ENCODE measurements at places on chromosomes 6 and 20. TPM values are rescaled to one million over a fixed set of nuclear protein-coding genes. Genes with fewer than 3 reads are reported as not detected.
A peak's percentile ranks its signal among the peaks of the same experiment; 100 is the strongest.

DNA sequence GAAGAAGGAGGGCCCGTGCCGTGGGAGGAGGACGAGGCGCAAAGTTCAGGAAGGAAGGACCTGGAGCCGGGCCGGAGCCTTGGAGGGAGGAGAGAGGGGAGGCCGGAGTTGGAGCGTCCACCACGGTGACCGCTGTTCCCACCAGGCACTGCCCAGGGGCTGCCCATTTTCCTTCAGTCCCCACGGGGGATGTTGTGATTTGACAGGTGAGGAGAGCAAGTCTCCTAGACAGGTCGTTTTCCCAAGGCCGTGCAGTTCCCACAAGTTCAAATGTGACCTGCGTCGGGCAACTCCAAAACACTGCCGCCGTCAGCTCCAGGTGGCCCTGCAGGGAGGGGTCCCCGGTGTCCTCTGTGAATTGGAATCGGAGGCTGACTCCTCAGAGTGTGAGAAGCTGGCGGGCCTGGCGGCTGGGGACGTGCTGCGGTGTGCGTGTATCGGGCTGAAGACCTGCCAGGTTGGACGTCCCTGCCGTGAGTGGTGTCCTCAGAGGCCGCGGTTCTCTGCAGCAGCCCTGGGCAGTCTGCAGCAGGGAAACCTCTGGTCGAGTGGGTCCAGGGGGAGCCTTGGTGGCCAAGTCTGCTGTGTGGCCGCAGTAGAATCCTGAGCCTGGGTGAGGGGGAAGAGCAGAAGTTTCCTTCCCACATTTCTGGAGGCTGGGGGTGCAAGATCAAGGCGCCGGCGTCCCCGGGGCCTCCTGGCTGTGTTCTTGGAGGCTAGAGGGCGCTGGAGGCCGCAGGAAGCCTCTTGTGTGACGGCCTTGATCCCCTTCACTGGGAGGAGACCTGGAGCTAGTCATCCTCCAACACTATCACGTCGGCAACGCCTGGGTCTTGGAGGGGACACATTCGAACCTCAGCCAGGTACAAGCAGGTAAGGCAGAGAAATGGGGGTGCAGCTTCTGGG lies 115.1 kb upstream of the FRMD1 start:
- DNase-seq = no peak

MAK gene
- under 0.01 TPM for total RNA-seq

- peak; percentile 80 for DNase-seq
Measured at GRCh38 chr6:53796791-53797190, 2.0 kb downstream of the LRRC1 start.

- no peak for DNase-seq
Measured at GRCh38 chr6:43953794-43954310, 173.4 kb downstream of the MRPL14 start.

Data from osteoblast (primary cell).